ENCODE measurements at places on chromosomes 5 and 9. TPM values are rescaled to one million over a fixed set of nuclear protein-coding genes. Genes with fewer than 3 reads are reported as not detected.

DNA sequence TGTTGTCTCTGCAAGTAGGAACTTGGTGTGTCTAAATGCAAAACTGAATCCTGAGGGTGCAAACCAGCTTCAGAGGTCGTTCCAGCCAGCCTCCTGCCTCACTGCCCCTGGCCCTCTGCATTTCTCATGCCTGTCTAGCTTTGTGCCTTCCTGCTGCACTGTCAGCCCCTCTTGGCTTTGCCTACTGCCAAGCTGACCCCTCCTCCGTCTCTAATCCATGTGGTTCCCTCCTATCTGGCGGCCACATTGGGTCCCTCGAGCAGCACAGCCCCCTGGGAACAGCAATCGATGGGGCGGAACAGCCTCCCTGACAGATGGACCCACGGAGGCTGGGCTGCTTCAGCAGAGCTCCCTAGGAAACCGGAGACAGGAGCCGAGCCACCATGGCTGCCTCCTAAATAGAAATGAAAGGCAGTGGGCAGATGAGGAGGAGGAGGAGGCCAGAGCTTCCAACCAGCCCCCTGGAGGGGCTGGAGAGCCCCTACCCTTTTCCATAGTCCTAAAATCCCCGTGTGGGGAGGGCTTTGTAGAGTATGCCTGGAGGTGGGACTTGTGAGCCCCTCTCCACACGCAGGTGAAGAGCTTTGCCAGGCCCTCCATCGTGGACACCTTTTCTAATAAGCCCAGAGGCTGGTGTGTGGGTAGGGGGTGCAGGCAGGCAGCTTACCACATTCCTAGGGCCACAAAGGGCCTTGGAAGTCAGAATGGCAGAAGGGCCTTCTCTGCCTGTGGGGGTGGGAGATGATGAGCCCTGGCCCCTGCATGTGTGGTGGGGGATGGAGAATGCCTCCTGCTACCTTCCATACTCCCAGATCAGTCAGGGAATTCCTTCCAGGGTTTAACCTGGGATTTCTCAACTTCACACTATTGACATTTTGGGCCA is 9.2 kb upstream of the CXXC5 start:
- DNase-seq, result no peak

- no peak for DNase-seq
These were observed 10.4 kb downstream of the MED27 start for GRCh38 chr9:132069046-132069898.

GRCh38 chr5:34042321-34042720 is 692 bp downstream of the C1QTNF3 start:
- DNase-seq, result peak; percentile 20

GRCh38 chr5:8686707-8687106 is 817.8 kb downstream of the MTRR start:
- DNase-seq, result peak; percentile 36

Gene CD14
- not detected for total RNA-seq
